ENCODE measurements at places on chromosomes 16 and 17. TPM values are rescaled to one million over a fixed set of nuclear protein-coding genes. Genes with fewer than 3 reads are reported as not detected.

Gene SLX4
- total RNA-seq, result 9.7 TPM

Gene TXNDC17
- 68.9 TPM for total RNA-seq

Gene KDM6B
- total RNA-seq, result 8.0 TPM

Gene MAPT
- total RNA-seq, result 0.29 TPM

Gene STXBP4
- 8.5 TPM for total RNA-seq

Gene TLCD2
- 5.3 TPM for total RNA-seq

Gene ZNF469
- 8.9 TPM for total RNA-seq

Gene PNMT
- not detected for total RNA-seq

Gene KRTAP9-2
- total RNA-seq, result not detected

Gene UMOD
- not detected for total RNA-seq

Gene CDC6
- total RNA-seq, result 33.7 TPM

Gene SIRT7
- 23.9 TPM for total RNA-seq

Gene RAB26
- total RNA-seq, result 1.5 TPM

Gene SLC13A5
- not detected for total RNA-seq

Gene PLEKHH3
- 11.0 TPM for total RNA-seq

Gene SCARF1
- 0.44 TPM for total RNA-seq

Gene TBC1D3L
- total RNA-seq, result 3.1 TPM

Gene TP53TG3C
- 0.29 TPM for total RNA-seq

Gene KRT37
- total RNA-seq, result not detected
